ENCODE measurements at places on chromosomes 1 and 21.

GRCh38 chr21:33196941-33197374, 32.8 kb upstream of the IFNAR2 start:
- peak; percentile 84 for DNase-seq

GRCh38 chr21:37408464-37409193, 42.1 kb downstream of the DYRK1A start:
- no peak for DNase-seq

- DNase-seq: no peak
These were observed 113.3 kb upstream of the DPT start for GRCh38 chr1:168842306-168842705.

GRCh38 chr1:61143821-61144424, 61.6 kb downstream of the NFIA start:
- peak; percentile 29 for DNase-seq

- no peak for DNase-seq
These were observed 26.8 kb downstream of the BCAS2 start for GRCh38 chr1:114554577-114554976.

- no peak for DNase-seq
These were observed 37.2 kb downstream of the KCNJ6 start for GRCh38 chr21:37878946-37879660.

- no peak for DNase-seq
These were observed 480.6 kb downstream of the CAMTA1 start for GRCh38 chr1:7265771-7266371.

DNA sequence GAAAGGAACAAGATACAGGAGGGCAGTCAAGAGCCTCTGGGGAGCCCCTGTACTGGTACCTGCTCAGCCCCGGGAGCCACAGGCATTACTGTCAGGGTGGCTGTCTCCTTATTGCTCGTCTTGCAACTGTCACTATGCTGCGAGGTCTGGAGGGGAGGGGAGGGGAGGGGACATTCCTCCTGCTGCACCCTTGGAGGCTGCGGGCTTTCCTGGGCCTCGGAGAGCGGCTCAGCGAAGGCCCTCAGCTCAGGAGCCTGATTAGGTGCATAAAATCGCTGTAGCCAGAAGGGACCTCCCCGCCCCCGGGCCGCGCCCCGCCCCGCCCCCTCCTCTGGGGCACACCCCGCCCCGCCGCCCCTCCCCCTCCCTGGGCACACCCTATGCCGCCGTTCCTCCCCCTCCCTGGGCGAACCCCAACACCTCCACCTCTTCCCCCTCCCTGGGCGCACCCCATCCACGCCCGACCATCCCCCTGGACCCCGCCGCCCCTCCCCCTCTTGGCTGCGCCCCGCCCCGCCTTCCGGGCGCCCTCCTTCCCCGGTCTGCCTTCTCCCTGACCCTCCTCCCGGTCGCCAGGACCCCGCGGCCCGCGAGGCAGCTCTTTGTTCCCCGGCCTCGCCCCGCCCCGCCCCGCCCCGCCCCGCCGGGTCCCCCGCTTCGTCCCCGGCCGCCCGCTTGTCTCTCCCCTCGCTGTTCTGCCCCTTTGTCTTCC, 35.5 kb downstream of the CACHD1 start:
- DNase-seq: no peak

DNA sequence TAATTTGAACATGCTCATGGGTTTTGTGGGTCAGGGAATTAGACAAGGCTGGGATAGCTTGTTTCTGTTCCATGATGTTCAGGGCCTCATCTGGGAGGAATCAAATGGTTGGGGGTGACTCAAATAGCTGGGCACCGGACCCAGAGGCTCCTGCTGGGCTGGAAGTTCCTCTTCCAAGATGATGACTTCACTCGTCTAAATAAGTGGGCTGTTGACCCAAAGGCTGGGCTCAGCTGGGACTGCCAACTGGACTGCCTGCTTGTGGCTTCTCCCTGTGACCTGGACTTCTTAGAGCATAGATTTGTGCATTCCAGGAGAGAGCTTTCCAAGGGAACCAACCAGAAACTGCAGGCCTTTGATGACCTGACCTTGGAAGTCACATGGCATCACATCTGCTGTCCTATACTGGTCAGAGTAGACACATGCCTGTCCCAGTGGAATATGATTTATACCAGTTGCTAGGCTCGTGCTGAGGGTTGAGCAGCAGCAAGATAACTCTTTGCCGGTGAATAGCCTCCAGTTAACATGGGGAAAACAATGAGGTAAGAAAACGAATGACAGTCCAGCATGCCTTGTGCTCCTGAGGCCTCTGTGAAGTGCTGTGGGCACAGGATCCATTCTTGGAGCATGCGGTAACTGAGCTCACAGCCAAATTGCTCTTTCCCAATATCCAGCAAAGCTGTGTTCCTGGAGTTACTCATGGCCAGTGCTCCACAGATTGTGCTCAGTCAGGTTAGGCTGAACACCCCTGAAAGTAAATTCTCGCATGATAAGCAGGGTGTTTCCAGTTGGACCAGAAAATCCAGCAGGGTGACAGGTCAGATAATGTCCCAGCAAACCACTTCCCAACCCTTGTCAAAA, 272.9 kb upstream of the TMEM51 start:
- no peak for DNase-seq

DNA sequence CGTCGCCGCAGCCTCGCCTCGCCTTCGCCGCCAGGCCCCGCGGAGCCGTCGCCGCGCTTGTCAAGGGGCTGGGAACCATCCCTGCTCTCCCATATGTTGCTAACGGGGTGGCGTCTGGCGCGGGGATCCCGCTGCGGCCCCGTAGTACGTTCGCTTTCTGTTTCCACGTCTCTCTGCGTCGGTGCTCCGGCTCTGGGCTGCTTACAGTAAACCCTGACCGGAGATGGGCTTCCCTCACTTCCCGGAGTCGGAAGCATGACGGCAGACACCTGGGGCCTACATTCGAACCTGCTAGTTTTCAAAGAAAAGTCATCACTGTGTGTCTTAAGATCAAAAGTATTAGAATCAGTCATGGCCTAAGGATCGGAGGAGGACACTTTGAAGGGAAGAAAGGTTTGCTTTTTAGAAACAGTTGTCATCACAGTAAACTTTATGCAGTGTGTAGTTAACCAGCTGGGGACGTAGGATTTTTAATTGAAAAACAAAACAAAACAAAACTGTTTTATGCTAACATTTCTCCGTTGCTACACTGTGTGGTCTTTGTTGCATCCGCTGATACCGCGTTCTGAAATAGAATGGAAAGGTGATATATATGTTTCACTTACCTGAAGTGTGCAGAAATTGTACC, 69.0 kb downstream of the SLC35A3 start:
- peak; percentile 70 for DNase-seq

- peak; percentile 82 for DNase-seq
These were observed at the start of gene KLHL20 for GRCh38 chr1:173714759-173715537. KLHL20 (plus strand) TSS chr1:173714981; CDS start chr1:173716044, 1,063 bp downstream.

- peak; percentile 64 for DNase-seq
These were observed 20.8 kb downstream of the MAB21L3 start for GRCh38 chr1:116131866-116132605.

DNA sequence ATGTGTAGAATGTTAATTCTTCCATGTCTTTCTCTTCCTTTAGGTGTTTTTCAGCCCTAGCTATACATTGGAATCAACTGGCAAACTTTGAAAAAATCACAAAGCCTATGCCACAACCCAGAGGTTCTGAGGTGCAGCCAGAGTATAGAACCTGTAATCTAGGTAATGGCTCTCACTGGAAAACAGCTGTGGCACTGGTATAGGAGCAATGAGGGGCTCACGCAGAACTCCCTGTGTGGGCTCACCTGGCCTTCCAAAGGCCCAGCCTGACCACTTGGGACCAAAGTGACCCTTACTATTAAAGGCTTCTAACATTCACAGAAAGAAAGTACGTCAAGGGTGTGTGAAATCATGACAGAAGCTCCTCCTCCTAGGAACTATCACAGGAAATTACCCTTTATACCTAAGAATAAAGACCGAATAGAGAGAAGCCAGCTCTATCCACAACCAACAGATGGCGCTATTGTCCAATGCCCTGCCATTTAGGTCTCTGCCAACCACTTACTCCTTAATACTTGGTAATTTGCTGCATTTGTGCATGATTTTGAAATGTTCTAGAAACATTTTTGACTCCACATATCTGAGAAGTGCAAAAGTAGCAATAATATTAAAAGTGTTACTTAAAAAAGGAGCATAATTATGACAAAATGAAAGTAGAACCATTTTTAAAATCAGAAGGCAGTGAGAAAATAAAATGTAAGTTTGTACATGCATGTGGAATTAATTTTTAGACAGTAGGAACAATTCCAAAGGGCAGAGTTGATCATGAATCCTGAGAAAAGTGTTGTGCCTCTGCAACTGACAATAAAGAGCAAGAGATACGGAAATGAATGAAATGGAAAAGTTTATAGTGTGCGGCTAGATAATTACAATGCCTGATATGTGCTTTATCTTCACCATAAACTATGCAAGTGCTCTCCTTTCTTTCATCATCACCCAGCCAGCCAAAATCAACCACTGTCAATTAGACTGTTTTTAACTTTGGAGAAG, 93.1 kb upstream of the HAO2 start:
- DNase-seq: peak; percentile 41

- no peak for DNase-seq
These were observed 172.4 kb downstream of the PSMG1 start for GRCh38 chr21:39010629-39011404.

- DNase-seq: no peak
These were observed 147.1 kb downstream of the NOS1AP start for GRCh38 chr1:162216604-162217003.

- no peak for DNase-seq
These were observed 60.1 kb downstream of the SDCCAG8 start for GRCh38 chr1:243315893-243316292.
